ENCODE measurements at places on chromosomes 1 and 21.

GRCh38 chr1:116497656-116498055 lies 73.2 kb downstream of the CD58 start:
- peak; percentile 99 for DNase-seq

DNA sequence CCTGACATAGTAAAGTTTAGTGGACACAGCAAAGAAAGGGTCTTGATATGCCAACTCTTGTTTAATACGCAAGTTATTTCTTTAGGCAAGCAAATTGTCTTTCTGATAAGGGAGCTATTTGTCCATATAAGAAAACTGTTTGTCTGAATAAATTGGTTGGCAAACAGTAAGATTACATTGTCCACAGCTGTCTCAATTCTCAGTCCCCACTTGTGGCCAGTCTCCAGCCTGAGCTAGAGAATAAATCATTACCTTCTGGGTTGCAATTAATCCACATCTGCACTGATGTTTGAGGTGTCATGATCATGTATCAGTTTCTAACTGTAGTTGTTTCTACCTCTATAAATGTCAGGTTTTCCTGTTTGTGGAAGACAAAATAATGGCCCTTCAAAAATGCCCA lies 60.0 kb upstream of the TNR start:
- no peak for DNase-seq

DNA sequence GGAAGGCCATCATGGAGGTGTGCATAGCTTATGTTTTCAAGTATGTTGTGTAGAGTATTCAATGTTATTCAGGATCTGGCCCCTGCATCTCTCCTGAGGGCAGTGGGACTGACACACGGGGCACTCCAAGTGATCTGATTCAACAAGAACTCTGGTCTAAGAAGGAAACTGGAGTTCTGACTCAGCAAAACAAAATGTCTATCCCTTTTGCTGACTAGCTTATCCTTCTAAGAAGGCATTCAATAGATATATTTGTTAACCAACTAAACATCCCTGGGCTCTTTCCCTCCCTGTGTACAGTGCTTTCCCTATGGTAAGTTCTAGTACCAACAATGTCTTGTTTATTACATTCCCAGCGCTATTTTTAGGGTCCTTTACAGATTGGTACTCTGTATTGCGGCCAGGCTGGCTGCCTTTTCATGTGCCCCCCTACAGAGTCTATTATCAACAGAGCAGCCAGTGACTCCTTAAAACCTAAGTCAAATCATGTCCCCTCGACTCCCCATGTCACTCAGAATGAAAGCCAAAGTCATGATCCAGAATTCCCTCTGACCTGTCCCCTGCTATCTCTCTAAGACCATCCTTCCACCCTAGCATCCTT lies 304.9 kb downstream of the KCNH1 start:
- no peak for DNase-seq

DNA sequence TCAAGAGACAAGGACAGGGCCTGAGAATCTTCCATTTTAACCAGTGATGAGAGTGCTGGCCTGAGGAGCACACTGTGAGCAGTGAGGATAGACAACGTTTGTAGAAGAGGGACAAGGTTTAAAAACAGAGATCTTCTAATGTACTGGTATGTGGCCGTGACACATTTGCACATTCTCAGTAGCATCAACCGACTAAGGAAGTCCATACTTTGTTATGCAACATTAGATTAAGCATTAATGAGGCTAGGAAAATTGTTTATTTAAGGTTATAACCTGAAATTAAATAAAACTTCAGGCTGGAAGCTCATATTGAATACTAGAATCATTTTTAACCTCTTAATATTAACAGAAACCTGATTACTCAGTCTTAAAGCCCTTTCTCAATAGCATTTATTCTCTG lies 99.0 kb downstream of the SLC45A1 start:
- no peak for DNase-seq

- DNase-seq, result no peak
These were observed 2.7 kb downstream of the CHI3L1 start for GRCh38 chr1:203183828-203184227.

DNA sequence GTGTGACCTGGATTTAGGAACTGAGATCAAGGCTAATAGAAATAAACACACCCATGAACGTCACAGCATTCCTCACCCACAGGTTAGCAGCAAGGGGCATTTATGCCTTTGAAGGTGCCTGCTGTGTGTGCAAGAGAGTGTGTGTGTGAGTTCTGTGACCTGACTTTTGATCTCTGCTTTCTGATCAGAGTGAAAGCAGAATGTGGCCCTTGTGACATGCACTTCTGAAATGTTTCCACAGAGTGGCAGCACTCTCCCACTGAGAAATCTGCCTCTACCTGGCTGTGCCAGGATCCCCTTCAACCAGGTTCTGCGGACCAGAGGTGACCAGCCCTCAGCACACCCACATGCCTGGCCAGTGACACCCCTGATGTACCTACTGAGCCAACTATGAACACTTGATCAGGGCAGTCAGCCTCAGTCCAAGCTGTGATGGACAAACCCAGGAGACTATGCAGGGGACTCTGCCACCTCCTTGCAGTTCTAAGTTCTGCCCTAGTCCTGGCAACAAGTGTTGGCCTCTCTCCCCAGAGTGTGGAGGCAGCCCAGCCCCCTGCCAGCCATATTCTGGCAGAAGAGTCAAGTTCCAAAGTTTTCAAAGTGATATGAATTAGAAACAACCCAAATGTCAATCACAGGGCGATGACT lies 41.0 kb downstream of the RXRG start:
- DNase-seq, result peak; percentile 17

DNA sequence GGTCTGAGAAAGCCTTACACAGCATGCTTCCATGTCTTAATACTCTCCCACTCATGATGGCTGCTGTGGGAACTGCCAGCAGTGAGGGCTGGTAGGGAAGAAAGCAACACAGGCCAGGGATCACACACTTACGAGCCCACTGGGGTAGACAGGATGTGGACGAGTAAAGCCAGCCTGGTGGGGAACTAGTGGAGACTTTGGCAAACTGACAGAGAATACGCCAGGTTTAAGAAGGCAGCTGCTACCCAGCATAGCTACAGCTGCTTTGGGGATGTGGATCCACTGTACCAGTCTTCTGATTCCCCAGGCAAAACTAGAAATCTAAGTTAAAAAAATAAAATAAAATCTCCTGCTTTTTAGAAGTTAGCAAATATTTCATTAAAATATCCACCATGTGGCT lies 664.0 kb downstream of the SMYD3 start:
- DNase-seq, result no peak

DNA sequence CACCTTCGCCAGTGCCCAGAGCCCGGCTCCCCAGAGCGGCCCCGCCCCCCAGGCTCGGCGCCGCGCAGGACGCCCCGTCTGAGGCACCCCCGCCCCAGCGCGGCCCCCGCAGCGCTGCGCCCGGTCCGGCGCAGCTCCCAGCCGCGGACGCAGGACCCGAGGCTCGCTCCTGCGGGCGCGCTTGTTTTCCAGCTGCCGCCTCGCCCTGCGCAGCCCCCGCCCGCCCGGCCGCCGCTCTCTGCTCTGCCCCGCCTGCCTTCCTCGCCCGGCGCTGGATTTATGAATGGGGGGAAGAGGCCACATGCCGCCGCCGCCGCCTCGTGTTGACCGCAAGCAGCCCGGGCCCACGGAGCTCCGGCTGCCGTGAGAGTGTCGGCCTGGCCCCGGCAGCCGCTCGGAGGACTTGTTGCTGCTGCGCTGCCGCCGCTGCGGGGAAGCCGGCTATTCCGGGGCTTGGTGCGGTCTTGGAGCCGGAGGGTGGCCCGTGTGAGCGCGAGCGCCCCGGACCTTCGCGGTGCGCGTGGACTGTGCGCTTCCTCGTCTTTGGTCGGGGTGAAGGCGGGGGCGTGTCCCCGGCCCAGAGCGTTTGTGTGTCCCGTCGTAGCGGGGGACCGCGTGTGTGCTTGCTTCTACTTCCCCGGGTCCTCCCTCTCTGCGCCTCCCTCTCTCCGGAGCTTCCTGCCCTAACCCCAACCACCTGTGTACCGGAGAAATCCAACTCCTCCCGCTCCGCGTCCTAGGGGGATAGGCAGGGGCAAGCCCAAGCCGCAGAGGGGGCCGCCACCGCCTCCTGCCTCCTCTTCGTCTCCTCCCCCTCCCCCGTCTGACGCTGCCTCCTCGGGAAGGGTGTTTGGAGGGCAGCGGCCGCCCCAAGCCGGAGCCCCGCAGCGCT lies 736 bp downstream of the KCNC4 start:
- peak; percentile 31 for DNase-seq

DNA sequence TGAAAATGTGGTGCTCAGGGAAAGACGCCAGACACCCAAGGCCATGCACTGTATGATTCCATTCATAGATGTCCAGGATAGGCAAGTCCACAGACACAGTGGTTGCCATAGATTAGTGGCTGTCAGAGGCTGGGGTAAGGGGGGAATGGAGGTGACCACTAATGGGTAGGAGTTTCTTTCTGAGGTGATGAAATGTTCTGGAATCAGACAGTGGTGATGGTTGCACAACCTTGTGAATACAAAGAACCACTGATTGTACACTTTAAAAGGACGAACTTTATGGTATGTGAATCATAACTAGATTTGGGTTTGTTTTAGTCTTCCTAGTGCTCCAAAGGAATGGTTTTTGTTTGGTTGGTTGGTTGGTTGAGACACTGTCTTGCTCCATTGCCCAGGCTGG lies 51.7 kb downstream of the PRAMEF20 start:
- no peak for DNase-seq

Data from inflammatory macrophage treated with lipopolysaccharide for 4 hours (primary cell).